Hepatocyte (in vitro differentiated cells): ENCODE measurements at places on chromosomes 16 and 17. TPM values are rescaled to one million over a fixed set of nuclear protein-coding genes. Genes with fewer than 3 reads are reported as not detected.

PDIA2 gene
- total RNA-seq, result 0.08 TPM in 1 of 2 replicates, not detected in the other

CMTM1 gene
- total RNA-seq, result 1.4 TPM in 1 of 2 replicates, not detected in the other

LGALS9B gene
- total RNA-seq, result not detected in 2 replicates

ACSM2A gene
- total RNA-seq, result 25.5 and 27.6 TPM in 2 replicates

DNA sequence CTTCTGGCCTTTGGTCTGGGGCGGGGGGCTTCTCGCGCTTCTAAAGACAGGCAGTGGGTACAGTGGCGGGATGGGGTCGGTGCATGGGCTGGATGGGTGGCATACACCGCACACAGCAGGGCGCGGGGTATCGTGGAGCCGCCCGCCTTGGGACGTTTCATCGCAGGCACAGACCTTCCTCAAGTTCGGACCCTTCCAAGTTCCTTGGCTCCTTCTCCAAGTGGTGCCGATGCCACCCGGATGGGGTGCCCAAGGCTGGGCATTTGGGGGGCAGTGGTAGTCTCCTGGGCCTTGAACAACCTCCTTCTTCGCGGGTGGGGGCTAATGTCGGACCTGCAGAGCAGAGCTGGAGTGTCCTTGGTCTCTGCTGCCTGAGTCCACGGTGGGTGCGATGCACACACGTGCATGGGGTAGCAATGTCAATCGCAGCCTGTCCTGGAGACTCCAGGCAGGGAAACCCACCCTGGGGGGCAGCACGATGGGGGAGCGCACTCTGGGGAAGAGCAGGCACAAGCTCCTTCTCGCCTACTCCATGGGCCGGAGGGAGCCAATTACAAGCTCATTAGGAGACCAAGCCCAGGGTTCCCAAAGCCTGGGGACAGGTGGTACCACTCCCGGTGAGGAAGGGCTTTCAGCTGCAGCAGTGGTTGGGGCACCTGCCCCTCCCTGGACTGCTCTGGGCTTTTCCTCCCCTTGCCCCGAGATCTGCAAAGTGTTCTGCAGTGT lies 686 bp upstream of the MTSS2 start:
- H3K27me3 ChIP-seq, result no peaks in the 10 kb centered on the region
- H3K27ac ChIP-seq, result peak overlapping the region; percentile 93
- no peak overlapping the region for H3K4me3 ChIP-seq
- no peaks in the 10 kb centered on the region for H3K36me3 ChIP-seq
- H3K4me1 ChIP-seq, result peaks cover 76% of the 10 kb centered on the region

GRCh38 chr16:13766334-13766733 lies 153.6 kb upstream of the ERCC4 start:
- no peak overlapping the region for H3K4me3 ChIP-seq
- no peak overlapping the region for H3K27ac ChIP-seq
- H3K4me1 ChIP-seq, result no peaks in the 10 kb centered on the region
- DNase-seq, result no peak

DNA sequence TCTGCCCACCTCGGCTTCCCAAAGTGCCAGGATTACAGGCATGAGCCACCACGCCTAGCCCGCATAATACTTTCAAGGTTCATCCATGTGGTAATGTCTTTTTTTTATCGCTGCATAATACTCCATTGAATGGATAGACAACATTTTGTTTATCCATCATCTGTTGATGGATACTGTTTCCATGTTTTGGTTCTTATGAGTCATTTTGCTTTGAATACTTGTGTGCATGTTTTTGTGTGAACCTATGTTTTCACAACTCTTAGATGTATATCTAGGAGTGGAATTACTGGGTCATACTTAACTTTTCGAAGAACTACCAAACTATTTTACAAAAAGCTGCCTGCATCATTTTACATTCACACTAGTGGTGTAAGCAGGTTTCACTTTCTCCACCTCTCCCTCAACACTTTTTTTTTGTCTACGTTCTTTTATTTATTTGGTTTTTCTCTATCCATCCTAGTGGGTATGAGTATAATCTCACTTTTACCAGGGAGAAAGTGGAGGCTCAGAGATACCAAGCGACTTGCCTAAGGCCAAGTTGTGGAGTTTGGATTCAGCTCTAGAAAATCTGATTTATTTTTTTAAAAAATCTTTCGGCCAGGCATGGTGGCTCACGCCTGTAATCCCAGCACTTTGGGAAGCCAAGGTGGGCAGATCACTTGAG lies 151.2 kb downstream of the CMIP start:
- no peak for DNase-seq
- H3K27me3 ChIP-seq, result no peaks in the 10 kb centered on the region
- H3K36me3 ChIP-seq, result no peaks in the 10 kb centered on the region
- H3K4me3 ChIP-seq, result no peak overlapping the region
- peaks cover 17% of the 10 kb centered on the region for H3K4me1 ChIP-seq

DNA sequence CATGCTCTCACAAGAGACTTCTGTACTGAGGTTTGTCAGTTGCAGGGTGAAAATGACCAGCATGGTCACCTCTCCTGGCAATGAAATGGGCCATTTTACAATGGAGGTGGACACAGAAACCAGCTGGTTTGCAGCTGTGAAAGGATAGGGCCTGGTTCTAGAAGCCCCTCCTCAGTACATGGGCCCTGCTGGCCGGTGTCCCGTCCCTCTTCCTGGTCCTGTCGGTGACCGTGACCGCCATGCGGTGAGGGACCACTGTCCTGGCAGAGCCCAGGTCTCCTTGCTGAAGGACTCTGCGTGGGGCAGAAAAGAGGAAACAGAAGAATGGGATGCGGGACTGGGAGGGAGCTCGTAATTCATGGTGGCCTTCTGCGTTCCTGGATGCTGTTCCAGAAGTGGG lies 76.0 kb upstream of the ZNF423 start:
- no peak overlapping the region for H3K4me3 ChIP-seq
- no peak for DNase-seq
- H3K27me3 ChIP-seq, result no peaks in the 10 kb centered on the region

GRCh38 chr16:85221771-85222154 lies 109.5 kb upstream of the CIBAR2 start:
- H3K4me3 ChIP-seq, result no peak overlapping the region
- H3K27ac ChIP-seq, result peak overlapping the region; percentile 87
- no peak for DNase-seq

DNA sequence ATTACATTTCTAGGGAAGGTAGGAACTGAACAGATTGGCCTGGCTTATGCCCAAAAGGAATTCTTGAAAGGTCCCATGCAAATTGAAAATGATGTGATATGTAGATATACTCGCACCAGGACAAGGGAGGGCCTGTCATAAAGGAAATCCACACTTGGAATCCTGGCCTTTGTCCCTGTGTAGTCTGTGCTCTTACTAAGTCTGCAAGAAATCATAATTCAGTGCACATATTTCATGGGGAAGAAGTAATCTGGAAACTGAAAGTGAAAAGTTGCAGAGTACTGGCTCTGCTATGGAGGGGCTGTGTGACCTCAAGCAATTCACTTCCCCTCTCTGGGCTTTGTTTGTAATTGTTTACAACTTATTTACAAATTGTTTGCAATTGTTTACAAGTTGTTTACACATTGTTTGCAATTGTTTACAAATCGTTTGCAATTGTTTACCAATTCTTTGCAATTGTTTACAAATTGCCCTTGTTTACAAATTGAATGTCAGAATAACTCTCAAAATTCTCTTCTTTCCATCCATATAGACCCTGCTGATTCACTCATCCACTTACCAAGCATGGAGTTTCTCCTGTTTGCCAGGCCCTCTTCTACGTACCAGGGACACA lies 12.9 kb downstream of the SCNN1G start:
- H3K36me3 ChIP-seq, result no peaks in the 10 kb centered on the region
- DNase-seq, result no peak
- no peak overlapping the region for H3K27ac ChIP-seq
- H3K4me3 ChIP-seq, result no peak overlapping the region
- H3K4me1 ChIP-seq, result no peaks in the 10 kb centered on the region

- peak overlapping the region; percentile 90 for H3K27ac ChIP-seq
- peak; percentile 70 for DNase-seq
- H3K4me1 ChIP-seq, result peaks cover 15% of the 10 kb centered on the region
- H3K36me3 ChIP-seq, result no peaks in the 10 kb centered on the region
- H3K4me3 ChIP-seq, result no peak overlapping the region
These were observed 544.5 kb upstream of the CDH11 start for GRCh38 chr16:65666132-65666941.

DNA sequence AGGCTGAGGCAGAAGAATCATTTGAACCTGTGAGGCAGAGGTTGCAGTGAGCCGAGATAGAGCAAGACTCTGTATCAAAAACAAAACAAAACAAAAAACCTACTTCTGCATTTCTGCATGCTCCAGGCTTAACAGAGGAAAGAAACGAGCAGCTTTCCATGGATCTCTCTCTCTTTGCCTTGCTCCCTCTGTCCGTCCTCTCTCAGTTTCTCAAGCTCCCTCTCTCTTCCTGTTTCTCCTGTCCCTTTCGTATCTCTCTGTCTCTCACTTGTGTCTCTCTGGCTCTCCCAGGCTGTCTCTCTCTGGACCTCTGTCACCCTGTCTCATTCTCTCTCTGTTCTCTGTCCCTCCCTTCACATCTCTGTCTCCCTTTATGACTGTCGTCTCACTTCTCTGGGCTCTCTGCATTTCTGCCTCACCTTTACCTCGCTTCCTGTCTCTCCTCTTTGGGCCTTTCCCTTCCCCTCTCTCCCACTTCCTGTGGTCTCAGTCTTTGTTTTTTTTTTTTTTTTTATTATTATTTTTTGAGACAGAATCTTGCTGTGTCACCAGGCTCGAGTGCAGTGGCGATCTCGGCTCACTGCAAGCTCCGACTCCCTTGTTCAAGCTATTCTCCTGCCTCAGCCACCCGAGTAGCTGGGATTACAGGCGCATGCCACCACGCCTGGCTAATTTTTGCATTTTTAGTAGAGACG lies 4.1 kb upstream of the PITPNA start:
- no peak overlapping the region for H3K27ac ChIP-seq
- no peaks in the 10 kb centered on the region for H3K27me3 ChIP-seq
- DNase-seq, result no peak
- no peaks in the 10 kb centered on the region for H3K4me1 ChIP-seq
- no peak overlapping the region for H3K4me3 ChIP-seq

DNA sequence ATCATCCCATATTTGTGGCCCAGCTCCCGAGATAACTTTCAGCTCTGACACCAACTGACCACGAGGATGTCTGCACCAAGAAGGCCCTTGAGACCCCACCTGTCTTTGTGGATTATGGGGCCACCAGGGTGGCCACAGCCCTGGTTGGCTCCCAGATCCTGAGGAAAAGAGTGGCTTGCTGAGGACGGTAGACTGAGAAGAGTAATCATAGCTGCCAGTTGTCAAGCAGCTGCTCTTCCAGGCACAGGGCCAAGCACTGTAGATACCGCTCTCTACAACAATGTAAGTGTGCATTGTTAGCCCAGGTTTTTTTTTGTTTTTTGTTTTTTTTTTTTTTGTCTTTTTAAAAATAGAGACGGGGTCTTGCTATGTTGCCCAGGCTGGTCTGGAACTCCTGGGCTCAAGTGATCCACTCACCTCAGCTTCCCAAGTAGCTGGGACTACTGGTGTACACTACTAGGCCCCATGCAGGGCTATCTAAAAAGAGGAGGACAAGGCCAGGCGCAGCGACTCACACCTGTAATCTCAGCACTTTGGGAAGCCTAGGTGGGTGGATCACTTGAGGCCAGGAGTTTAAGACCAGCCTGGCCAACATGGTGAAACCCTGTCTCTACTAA lies 9.6 kb downstream of the ZNF205 start:
- H3K36me3 ChIP-seq, result no peaks in the 10 kb centered on the region
- no peaks in the 10 kb centered on the region for H3K27me3 ChIP-seq
- no peak overlapping the region for H3K4me3 ChIP-seq
- peaks cover 4% of the 10 kb centered on the region for H3K4me1 ChIP-seq
- DNase-seq, result no peak
